CD4-positive, alpha-beta T cell treated with Interleukin-12 subunit alpha and Interleukin-12 subunit beta, for 1 hour (primary cell): ENCODE measurements at places on chromosomes 7 and 10.
A peak's percentile ranks its signal among the peaks of the same experiment; 100 is the strongest.

GRCh38 chr7:154892459-154892858 lies 110.5 kb downstream of the PAXIP1 start:
- DNase-seq = no peak

DNA sequence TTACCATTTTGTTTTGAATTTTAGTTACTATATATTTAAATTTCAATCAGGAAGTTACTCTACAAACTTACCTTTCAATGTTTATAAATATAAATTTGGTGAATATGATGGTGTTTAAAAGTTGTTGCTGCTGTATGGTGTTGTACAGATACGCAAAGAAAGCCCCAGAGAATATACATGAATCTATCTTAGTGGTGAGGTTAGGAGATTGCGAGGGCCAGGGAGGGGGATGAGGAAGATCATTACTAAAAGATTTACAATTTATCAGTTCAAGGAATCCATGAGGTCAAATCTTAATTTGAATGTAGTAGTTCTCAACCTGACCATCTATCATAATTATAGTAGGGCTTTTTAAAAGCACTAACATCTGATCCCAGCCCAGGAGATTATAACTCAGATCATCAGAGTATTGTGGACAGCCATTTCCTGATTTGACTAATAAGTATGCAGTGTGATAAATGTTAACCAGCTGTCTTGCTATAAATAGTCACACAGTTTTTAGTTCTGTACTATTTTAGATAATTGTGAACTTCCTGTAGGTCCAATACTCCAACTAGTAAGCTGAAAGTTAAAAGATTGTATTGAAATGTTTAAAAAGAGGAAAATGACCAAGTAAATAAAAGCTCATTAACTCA lies 23.6 kb downstream of the FAM3C start:
- DNase-seq = peak; percentile 30

- DNase-seq = peak; percentile 85
These were observed 110.6 kb upstream of the EFCAB10 start for GRCh38 chr7:105691680-105692564.

DNA sequence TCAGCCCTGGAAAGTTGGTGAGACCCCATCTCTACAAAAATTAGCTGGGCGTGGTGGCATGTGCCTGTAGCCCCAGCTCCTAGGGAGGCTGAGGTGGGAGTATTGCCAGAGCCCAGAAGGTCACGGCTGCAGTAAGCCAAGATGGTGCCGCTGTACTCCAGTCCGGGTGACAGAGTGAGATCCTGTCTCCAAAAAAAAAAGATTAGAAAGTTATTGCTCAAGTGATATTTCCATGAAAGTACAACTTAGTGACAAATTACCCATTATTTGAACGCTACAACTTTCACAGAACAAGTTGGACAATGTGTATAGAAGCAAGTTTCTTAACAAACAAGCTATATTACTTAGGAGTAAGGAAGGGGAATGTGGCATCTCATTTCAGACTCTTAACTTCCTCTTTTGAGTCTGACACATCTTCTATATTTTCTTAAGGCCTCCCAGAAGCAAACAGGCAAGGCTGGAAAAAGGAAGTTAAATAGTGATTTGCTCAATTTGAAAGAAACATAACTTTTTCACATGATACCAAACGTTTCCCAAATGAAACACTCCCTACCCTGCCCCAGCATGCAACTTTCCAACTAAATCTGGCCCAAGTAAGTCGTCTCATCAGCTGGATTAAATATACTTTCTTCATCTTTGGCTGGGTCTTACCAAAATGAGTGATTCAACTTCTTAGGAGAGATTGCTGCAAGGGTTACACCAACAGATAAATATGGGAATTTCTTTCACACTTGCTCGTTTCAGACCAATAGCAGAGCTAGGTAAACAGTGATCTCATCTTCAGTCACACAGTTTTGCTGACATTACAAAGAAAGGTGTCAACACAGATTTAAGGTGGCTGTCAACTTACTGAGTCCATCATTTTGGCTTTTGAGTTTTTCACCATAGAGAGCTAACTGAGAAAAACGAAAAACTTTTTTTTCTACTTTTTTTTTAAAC lies 66.3 kb upstream of the KLF6 start:
- DNase-seq = peak; percentile 55

GRCh38 chr7:28478656-28479055 lies 66.3 kb downstream of the CREB5 start:
- DNase-seq = no peak

- DNase-seq = no peak
These were observed 35.6 kb downstream of the GET4 start for GRCh38 chr7:911791-912480.
